ENCODE measurements at places on chromosomes 4 and X.

- DNase-seq, result peak; percentile 59
Measured at GRCh38 chr4:182555997-182556418, 312.8 kb downstream of the TENM3 start.

GRCh38 chrX:118694638-118695037 is 32.8 kb upstream of the IL13RA1 start:
- no peak for DNase-seq

DNA sequence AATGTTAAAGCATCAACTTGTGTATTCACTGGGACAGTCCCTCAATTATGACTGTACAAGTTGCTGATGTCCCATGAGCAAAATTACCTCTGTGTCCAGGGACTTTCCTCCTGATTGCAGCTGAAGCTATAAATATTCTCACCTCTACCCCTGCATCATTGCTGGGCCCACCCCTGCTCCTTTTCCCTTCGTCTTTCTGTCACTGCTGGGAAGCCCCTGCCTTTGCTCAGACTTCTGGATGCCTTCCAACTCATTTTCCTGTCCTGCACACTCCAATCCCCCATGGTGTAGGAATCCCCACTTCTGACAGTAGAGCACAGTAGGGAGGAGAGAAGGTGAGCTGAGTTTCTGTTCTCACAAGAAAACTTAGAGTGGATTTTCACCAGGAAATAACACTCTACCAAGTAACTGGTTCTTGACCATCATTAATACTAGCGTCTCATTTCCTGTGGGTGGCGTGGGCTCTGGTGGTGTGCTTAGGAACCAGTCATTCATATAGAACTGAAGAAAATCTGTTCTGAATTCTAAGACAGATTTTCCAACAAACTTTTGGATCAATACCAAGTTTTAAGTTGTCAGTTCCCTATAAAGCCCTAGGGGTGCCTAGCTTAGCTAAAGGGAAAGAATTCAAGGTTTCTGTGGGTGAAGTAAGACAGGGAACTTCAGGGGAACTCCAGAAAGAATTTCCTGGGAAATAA is 136.2 kb upstream of the MED14 start:
- no peak for DNase-seq

DNA sequence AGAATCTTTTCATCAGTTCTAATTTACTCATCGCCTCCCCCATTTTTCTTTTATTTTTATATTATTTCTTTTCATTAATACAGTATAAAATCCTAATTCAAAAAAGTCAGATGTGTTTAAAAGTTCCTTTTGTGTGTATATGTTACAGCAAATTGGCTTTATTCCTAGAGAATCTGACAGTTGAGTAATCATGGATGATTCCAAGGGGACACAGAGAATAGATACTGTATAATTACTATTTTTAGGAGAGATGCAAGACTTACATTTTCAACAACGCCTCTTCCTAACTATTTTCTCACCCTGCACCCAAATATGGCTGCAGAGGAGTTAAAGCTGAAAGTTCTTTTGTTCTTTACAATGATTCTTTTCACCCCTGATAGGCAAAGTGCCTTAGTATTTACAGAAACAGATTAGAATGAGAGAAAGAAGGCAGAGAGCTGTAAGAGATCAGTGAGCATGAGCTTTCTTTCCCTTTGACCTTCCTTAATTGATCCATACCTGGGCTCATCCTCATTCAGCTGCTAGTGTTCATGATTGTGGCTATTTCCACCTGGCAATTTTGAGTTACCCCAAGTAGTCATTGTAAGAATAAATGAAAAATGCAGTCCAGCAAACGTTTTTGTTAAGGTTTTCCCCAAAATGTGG is 210.8 kb downstream of the SLC4A4 start:
- DNase-seq, result no peak

DNA sequence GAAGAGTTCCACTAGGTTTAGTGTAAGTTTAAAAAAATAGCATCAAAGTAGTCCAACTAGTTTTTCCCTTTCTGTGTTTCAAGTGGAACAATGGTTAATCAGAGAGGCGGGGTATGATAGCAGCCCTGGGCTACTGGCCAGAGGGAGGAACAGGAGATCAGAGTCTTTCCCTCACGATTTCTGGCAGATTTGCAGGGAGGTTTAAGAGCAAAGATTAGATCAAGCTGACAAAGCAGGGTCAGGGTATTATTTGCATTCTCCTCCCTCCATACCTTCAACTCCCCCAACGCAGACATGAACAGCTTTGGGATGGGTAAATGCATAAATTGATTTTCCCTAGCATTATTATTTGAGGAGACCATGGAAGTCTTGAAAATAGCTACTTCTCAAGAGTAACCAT is 277.6 kb upstream of the DIAPH2 start:
- DNase-seq, result peak; percentile 10

DNA sequence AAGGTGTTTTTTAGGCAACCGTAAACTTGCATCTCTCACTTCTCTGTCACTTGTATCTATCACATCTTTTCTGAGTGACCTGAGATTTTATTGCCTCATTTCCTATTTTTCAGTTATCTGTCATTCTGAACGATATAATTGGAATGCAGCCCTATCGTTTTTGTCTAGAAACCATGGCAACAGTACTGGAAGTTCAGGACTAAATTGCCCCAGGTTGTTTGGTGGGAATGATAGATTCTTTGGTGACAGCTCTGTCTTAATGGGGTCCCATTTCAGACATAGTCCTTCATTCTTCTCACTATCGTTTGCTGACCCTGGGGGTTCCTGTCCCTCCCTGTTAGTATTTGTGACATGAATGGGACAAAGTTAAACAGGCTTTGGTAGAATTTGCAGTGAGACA is 267.7 kb upstream of the GALNT7 start:
- DNase-seq, result no peak

- DNase-seq, result no peak
Measured at GRCh38 chrX:72110876-72111708, 20.6 kb downstream of the RTL5 start.

DNA sequence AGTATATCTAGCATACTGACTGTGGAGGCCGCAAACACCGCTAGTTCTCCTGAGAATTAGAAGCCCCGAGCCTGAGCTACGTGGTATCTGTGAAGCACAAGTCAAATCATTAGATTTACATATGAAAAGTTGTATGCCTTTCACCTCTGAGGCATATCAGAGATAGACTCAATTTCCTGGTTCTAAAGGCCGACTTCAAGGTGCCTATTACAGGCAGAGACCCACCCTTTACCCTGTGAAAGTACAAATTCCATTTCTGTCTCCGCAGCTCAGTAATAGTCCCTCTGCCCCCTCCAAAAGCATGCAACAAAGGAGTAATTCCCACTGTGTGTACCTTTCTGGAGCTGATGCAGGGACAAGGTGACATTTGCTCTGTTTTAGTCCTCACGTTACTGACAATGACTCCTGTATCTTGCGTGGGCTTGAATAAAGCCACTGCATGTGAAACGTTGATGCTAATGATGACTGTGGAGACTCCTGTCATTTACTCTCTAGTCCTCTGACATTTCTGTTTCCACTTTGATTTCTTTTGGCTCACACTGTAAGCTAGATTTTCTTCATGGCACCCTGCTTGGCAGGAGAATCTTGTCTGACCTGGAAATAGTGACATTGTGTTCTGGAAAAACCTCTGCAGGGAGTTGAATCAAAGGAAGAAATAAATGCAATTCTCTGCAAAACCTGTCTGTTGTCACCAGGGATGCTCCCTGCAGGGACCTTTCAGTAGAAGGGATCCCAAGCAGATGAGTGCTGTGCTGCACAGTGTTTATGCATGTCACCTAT is 273.2 kb upstream of the EMCN start:
- DNase-seq, result no peak

DNA sequence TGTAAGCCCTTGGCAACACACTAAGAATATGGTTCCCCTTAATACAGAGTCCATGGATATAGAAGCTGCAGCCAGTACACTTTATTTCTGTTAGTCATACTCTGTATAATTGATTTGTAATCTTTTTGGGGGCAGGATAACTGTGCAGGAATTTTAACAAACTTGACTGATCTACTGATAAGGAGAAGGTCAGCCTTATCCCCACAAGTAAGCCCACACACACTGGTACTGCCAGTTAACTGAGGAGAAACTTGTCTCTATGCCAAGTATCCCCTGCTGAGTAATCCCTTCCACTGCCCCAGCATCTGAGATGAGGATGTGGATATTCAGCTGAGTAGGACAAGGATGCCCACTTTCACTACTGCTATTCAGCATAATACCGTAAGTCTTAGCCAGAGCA is 154.9 kb upstream of the CXXC4 start:
- no peak for DNase-seq

- no peak for DNase-seq
Measured at GRCh38 chrX:44536198-44536597, 6.5 kb downstream of the FUNDC1 start.

GRCh38 chr4:40940756-40941155 is 191.0 kb downstream of the NSUN7 start:
- DNase-seq, result no peak

- DNase-seq, result no peak
Measured at GRCh38 chrX:37905436-37906147, 58.2 kb upstream of the DYNLT3 start.
